HuH-7.5 (cell line): ENCODE measurements at places on chromosomes 1 and 21.

GRCh38 chr1:28286111-28286510 is 26.8 kb downstream of the SESN2 start:
- no peak for DNase-seq

GRCh38 chr1:158204458-158204827 is 23.7 kb downstream of the CD1D start:
- no peak for DNase-seq

- no peak for DNase-seq
Measured at GRCh38 chr21:44508426-44508710, 31.6 kb downstream of the KRTAP10-1 start.

- no peak for DNase-seq
Measured at GRCh38 chr21:37026499-37026898, 20.0 kb downstream of the RIPPLY3 start.

DNA sequence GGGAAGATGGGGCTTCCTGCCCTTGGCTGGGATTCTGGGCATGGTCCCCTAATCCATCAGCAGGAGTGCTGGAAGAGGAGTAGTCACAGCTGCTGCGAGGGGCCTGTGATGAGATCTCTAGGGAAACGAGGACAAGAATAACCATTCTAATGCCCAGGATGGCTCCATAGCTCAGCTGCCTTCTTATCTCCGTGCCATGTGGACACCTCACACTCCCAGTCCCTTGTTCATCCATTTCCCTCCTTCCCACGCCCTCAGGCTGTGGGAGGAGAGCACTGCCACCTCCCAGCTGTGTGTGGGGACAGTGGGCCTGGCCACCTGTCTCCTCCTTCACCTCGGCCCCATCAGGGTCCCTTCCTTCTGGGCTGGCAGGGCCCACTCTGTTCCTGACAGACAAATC is 16.1 kb upstream of the ETV3 start:
- DNase-seq, result no peak

DNA sequence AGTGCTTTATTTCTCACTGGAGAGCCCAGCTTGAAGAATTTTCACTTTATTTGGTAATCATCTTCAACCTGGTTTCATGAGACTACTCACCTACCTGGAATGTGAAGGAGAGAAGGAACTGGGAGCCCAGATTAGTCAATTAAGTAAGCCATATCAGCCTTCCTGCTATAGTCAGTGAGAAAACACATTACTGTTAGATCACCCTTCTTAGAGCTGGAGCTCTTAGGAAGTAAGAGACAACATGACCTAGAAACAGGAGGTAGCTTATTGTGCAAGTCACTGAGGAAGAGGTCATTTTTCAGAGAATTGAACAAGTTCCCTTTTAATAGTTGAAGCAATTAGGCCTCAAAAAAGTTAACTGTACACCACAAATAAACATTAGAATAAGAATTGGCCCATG is 49.2 kb upstream of the TEKT2 start:
- no peak for DNase-seq

- DNase-seq, result no peak
Measured at GRCh38 chr1:49576327-49576901, 447.3 kb downstream of the AGBL4 start.

DNA sequence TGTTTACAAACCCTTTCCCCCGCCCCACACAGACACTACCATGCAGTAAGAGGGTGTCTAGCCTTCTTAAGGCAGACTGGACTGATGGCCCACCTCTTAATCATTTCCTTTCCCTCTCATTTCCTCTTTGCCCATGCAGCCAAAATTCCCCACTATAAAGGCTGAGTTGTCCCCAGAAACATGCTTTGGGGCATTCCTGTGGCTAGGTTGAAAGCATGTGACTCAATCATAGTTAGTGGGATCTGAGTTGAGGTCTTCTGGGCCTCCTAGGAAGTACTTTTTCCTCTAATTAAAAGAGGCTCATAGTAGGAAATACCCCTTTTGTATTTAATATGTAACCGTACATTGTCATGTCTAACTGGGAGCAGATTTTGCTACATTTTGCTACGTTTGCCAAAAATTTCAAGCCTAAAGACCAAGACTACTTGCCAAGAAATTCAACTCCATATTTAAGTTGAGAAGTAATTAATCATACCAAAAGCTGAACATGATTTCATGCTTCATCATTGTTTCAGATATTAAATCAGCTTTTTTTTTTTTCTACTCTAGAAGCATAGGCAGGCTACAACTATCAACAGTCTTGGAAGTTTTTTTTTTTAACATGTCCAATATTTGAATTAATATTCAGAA is 174.7 kb downstream of the ADGRL4 start:
- no peak for DNase-seq

- no peak for DNase-seq
Measured at GRCh38 chr1:91611483-91611917, 110.8 kb downstream of the CDC7 start.

GRCh38 chr1:158071138-158071537 is 77.7 kb downstream of the KIRREL1 start:
- DNase-seq, result no peak

DNA sequence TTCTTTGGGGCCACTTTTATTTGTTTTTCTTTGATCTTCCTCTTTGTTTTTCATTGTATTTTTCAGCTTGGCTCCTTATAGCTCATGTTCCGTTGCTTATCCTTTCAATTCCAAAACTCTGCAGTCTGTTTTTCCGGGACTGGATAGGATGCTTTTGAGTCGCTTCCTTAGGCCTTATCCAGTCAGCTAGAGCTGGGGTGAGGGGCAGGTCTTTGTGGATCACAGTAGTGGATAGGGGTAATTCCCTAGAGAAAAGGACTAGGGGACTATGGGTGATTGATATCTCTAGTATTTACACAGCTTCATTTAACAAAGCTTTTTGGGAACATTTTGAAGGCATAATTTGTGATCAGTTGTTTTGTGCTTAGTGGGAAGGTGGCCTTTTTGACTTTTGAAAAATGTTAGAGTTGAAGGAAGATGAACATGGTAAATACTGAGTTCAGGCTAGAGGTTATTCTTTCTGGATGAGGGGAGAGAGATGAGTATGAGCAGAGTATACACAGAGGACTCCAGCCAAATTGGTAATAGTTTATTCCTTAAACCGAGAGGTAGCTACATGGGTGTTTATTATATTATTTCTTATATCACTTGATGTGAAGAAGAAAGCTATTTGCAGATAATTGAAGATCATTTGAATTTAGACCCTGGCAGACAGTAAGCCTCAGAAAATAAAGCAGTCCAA is 22.5 kb downstream of the CEP350 start:
- no peak for DNase-seq

DNA sequence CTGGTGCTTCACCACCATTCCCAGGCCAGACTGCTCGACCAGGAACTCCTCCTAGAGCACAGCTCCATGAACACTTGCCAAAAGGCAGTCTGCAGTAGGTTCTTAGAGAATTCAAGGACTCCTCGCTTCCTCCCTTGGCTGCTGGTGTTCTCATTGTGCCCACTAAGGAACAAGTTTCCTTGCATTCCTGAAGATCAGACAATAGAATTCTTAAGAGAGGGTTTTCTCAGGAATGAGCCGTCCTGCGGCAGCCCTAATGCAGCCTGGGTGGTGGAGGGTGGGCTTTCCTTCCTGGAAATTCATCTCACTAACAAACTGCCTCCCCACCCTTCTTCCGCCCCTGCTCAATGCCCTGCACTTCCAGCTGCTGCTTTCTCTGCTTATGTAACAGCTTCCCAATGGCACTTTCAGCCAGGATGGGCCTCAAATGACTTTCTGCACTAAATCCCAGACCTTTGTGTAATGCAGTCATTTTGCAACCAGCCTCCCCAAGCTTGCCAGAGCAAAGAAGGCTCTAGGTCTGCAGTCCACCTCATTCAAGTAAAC is 287.9 kb downstream of the PLPP3 start:
- no peak for DNase-seq

- DNase-seq, result no peak
Measured at GRCh38 chr21:31557421-31558188, 101.9 kb upstream of the SOD1 start.

DNA sequence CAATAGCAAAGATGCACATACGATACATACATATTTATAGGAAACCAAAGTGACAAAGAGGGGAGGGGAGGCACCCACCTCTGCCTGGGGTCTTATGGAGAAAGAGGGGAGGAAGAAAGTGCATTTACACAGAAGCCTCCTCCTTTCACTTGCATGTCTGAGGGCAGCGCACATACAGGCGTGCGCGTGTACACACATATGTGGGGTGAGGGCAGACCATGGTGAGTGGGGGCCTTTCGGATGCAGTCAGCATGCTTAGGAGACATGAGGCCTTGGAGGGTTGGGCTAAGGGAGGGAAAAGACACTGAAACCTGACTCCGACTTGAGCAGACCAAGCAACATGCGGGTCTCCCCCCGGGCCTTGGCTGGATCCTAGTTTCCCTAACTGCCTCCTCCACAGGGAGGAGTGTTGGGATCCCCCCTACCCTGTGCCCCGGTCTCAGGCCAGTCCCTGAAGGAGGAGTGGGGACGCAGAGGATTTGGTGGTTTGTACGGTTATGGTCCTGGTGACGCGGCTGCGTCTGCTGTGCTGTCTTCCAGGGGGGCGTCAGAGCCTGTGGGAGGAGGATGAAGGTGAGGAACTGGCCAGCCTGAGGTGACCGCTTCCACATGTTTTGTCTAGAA is 15.2 kb downstream of the LRRC71 start:
- no peak for DNase-seq

- DNase-seq, result peak; percentile 36
Measured at GRCh38 chr1:109499661-109500536, 6.0 kb downstream of the CYB561D1 start.

DNA sequence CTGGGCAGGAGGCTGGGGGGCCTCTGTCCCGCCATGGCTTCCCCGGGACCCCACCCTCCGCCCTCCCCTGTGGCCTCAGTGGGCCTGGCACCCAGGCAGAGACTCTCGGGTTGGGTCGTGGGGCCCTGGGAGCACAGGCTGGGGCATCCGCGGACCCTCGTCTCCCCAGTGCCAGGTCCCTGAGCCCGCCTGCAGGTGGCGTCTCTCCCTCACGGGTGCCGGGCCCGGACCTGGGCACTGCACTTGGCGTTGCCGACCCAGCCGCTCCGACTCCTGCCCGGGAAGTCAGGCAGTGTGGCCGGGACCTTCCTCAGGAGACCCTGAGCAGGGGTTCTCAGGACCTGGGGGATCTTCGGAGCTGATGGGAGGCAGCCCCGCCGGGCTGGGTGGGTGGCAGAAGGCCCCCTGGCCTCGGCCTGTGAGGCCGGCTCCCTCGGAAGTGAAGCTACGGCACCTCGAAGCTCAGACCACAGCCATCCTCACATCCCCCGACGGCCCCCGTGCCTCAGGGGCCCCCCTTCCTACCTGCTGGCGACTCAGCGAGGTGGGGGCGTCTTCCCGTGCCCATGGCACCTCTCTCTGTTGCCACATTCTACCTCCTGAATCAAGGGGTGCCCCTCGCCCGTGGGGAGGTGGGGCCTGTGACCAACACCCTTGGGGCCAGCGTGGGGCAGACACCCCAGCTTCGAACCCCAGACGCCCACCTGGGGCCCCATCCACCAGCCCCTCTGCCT is 6.4 kb upstream of the C1orf159 start:
- DNase-seq, result peak; percentile 96

DNA sequence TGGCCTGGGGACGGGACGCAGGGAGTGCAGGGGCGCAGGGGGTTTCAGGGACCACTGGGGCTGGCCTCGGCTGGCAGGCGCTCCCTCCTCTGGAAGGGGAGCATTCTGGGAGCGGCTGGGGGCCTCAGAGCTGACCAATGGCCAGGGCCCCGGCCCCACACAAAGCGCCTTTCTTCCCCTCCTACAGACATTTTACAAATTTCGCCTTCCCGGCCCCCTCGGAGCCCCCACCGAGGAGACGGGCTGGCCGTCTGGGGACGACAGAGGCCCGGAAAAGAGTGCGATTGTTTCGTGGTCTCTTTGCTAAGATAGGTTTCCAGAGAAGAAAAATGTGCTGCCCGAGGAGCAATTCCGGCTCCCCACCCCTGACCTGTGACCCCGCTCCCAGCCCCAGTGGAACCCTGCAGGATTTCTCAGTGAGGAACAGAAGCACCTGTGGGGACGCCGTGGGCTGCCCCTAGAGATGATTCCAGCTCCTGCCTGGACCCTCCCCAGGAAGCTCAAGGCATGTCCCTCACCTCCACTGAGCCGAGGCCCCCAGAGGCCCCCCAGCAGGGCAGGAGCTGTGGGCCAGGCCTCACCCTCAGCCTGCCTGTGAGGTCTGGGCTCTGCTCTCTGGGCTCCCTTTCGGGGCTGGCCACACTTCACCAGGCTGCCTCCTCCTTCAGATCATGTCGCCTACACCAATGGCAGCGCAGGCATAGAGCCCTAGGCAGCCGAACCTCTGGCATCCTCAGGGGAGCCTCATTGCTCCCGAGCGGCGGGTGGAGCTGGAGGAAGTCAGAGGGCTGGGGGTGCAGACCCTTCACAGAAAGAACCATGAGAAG is 15.0 kb upstream of the PLEKHG5 start:
- no peak for DNase-seq

DNA sequence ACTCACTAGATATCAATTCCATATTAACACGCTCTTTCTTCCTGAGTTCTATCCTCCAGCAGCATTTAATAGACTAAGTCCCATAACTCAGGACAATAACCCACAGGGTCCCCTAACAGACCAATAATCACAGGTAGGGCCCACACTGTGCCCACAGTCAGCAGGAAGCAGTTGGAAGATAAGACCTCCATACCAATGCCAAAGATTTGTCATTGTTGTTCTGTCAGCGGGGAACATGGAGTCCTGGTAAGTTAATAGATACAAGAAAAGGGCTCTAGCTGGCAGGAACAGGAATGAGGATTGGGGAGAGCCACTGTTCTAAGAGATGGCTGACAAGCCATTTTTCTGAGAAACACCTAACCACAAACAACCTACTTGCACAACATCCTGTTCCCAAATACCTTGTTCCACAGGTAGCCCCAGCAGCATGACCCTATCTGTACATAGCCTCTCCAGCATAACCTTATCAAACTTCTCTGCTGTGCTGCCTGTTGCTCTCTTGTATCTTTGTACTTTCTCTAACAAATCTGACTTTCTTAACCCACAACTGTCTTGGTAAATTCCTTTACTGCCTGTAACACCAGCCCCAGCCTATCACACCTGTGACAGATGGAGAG is 142.0 kb upstream of the KCNJ15 start:
- DNase-seq, result no peak

- DNase-seq, result no peak
Measured at GRCh38 chr1:8649027-8649426, 168.4 kb downstream of the RERE start.

GRCh38 chr1:1121611-1122077 is 5.8 kb upstream of the C1orf159 start:
- no peak for DNase-seq

- DNase-seq, result no peak
Measured at GRCh38 chr1:166040202-166040997, 126.4 kb downstream of the FAM78B start.

GRCh38 chr1:111576547-111576946 is 43.0 kb upstream of the RAP1A start:
- no peak for DNase-seq

DNA sequence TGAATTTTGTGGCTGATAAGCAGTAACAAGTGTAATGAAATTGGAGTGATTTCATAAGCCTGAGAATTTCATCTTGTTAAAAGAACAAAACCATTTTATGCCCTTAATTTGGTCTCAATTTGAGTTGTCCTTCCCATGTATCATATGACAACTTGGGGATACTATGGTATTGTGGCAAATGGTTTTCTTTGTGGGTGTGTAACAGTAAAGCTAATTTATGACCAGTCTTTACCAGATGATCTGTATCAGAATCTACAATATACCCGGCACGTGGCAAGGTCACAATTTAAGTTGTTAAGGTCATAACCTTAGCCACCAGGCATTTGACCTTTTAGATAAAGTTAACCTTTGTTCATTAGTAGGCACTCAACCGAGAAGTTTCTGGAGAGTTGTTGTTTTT is 9.1 kb downstream of the NFIA start:
- no peak for DNase-seq
